ENCODE measurements at places on chromosomes 5 and 9. TPM values are rescaled to one million over a fixed set of nuclear protein-coding genes. Genes with fewer than 3 reads are reported as not detected.

DNA sequence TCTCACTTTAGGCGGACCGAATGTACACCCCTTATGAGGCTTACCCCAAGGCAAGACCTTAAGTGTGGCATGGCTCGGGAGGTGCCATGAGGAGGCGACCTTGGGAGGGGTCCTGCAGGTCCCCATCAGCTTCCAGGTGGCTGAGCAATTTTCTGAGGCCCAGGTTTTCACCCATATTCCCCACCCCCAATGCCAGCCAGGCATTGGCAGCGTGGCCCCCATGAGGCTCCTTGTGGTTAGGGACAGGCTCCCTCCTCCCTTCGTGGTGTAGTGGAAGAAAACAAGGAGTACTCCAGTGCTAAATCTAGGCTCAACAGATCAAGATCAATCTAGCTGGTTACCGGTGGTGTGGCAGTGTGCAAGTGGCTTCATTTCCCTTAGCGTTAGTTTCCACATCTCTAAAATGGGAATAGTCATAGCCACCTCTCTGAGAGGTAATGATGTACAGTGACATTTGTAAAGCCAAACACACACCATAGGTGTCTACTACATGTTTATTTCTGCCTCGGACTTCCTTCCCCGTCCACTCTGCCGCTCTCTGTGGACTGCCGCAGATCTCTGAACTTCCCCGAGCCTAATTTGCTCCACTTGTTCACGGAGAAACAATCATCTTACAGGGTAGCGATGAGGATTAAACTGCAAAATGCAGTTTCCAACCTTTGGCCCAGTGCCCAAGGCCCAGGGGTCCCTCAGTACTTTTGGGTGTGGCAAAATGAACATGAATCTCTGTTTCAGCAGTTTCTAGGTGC is 8.4 kb downstream of the LHX2 start:
- peaks cover 13% of the 10 kb centered on the region for H3K4me1 ChIP-seq
- DNase-seq = no peak
- H3K36me3 ChIP-seq = no peaks in the 10 kb centered on the region

Gene KIF4B
- total RNA-seq = 0.10 TPM

Gene KIF24
- total RNA-seq = 0.53 TPM

DNA sequence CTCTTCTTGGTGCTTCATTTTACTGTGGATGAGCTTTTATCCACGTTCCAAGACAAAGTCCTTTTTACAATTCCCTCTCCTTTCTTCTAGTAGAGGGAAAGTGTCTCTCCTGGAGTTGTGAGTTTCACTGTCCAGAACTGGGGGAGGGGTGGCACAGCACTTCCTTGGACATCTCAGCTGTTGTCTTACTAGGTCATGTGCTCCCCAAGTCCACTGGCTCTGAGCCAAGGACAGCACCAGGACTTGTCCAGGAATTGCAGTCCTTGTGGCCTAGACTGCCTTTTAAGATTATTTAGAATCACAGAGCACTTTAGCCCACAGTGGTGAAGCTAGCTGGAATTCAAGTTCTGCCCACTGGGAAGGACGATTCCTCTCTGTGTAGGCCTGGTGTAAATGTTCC is 700.2 kb upstream of the PTPRD start:
- DNase-seq = no peak
- no peaks in the 10 kb centered on the region for H3K27me3 ChIP-seq
- H3K4me1 ChIP-seq = no peaks in the 10 kb centered on the region

Gene IFNA21
- not detected for total RNA-seq

GRCh38 chr5:108629779-108630528 is 117.7 kb upstream of the FER start:
- H3K36me3 ChIP-seq = no peaks in the 10 kb centered on the region
- no peak for DNase-seq
- H3K4me1 ChIP-seq = no peaks in the 10 kb centered on the region

- H3K27ac ChIP-seq = no peak overlapping the region
- H3K4me1 ChIP-seq = no peaks in the 10 kb centered on the region
- H3K4me3 ChIP-seq = no peak overlapping the region
- no peaks in the 10 kb centered on the region for H3K27me3 ChIP-seq
- H3K36me3 ChIP-seq = no peaks in the 10 kb centered on the region
- DNase-seq = no peak
Measured at GRCh38 chr5:121138952-121139351, 674.9 kb downstream of the PRR16 start.

Gene EQTN
- not detected for total RNA-seq

Gene TNFSF8
- not detected for total RNA-seq

DNA sequence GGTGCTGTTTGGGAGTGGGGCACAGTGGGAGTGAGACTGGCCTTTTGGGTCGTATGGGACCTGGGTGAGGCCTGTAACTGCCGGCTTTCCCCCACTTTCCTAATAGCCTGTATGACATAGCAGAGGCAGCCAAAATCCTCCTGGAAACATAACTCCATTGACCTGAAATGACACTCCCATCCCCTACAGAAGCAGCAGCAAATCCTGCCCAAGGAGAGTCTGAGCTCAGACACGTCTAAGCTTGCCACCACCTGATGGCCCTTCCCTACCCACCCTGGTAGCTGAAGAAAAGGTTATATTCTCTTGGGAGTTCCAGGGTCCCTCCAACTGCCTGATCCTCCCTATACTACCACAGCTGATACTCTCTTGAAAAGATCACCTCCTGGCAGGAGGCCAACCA is 179.8 kb upstream of the ARRDC3 start:
- H3K4me3 ChIP-seq = no peak overlapping the region
- H3K27me3 ChIP-seq = no peaks in the 10 kb centered on the region
- no peak overlapping the region for H3K27ac ChIP-seq

Gene FCN1
- total RNA-seq = 3.4 TPM

Gene PTPN3
- 133 TPM for total RNA-seq

DNA sequence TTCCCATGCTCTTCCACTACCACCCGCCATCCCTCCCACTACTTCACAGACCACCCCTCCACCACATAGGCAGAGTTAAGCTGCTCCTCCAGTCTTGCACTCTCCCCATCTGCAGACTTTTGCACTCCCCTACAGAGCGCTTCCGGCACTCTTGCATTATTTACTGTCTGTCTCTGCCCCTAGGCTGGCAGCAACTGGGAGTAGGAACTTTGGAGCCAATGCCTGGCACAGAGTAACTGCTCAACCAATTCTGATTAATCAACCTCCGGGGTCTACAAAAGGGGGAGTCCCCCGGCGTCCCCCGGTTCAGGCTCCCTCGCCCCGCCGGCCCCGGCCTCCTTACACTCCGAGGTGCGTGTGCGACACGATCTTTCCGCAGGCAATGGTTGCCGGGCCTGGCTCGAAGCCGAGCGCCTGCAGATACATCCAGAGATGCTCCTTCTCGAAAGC is 498 bp downstream of the HAUS6 start:
- peak overlapping the region; percentile 78 for H3K4me3 ChIP-seq
- peaks cover 21% of the 10 kb centered on the region for H3K4me1 ChIP-seq
- DNase-seq = no peak
- H3K36me3 ChIP-seq = no peaks in the 10 kb centered on the region

DNA sequence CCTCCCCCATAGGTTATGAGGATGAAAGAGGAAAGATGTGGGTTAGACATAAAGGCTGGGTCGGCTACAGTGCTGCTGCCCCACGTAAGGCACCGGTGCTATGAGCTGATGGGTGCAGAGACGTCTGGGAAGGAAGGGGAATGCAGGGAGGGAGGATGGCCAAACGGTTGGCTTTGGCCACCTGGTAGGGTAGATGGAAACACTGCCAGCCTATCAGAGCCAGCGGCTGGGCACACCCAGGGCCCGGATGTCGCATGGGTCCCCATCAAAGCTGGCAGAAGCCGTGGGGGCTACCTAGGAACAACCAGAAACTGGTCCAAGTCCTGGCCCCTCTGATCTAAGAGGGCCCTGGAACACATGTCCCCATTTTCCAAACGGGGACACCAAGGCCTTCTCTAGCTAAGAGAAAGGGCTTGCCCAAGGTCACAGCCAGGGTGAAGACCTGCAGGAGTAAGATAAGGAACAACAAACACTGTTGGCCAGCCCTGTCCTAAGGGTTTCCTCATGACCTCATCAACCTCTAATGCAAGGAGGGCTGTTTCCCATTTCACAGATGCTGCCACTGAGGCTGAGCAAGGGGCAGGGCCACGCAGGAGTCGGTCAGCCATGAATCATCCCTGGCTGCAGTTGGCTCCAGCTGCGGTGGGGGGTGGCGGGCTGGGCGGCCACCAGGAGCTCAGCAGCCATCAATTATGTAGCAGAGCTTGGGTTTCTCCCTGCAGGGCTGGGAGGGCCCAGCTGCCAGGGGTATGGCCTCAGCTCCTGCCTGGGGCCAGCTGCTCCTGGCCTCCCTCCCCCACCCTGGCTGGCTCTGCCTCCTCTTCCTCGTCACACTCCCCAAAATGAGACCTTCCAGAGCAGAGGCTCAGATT is 4.9 kb downstream of the SH3GLB2 start:
- H3K36me3 ChIP-seq = no peaks in the 10 kb centered on the region
- peak overlapping the region; percentile 81 for H3K27ac ChIP-seq
- peaks cover 38% of the 10 kb centered on the region for H3K4me1 ChIP-seq
- peak; percentile 83 for DNase-seq

DNA sequence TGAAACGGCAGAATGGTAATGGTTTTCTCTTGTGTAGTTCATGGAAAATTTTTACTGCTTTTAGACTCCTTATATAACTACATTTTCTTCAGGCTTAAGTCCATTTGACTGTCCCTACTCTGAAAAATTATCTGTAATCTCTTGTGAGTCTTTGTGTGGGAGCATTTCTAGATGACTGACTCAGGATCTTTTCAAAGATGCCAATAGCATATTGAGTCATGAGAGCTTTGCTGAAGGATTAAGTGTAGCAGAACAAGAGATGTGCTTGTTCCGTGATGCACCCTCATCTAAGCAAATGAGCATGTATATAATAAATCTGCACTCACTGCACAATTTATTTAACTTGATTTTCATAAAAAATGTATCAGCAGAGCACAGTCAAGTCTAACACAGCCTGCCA is 298.7 kb upstream of the CDH6 start:
- H3K4me3 ChIP-seq = no peak overlapping the region
- no peak for DNase-seq
- H3K4me1 ChIP-seq = no peaks in the 10 kb centered on the region
- H3K27ac ChIP-seq = no peak overlapping the region
- H3K36me3 ChIP-seq = no peaks in the 10 kb centered on the region

- H3K27me3 ChIP-seq = no peaks in the 10 kb centered on the region
- no peak for DNase-seq
- peak overlapping the region; percentile 73 for H3K4me3 ChIP-seq
- H3K27ac ChIP-seq = peak overlapping the region; percentile 100
- H3K36me3 ChIP-seq = no peaks in the 10 kb centered on the region
Measured at GRCh38 chr5:139392678-139393496, 2.0 kb downstream of the PROB1 start.

GRCh38 chr5:53211799-53212198 is 102.2 kb upstream of the MOCS2 start:
- no peak overlapping the region for H3K4me3 ChIP-seq
- no peaks in the 10 kb centered on the region for H3K27me3 ChIP-seq
- DNase-seq = no peak
- H3K36me3 ChIP-seq = no peaks in the 10 kb centered on the region

DNA sequence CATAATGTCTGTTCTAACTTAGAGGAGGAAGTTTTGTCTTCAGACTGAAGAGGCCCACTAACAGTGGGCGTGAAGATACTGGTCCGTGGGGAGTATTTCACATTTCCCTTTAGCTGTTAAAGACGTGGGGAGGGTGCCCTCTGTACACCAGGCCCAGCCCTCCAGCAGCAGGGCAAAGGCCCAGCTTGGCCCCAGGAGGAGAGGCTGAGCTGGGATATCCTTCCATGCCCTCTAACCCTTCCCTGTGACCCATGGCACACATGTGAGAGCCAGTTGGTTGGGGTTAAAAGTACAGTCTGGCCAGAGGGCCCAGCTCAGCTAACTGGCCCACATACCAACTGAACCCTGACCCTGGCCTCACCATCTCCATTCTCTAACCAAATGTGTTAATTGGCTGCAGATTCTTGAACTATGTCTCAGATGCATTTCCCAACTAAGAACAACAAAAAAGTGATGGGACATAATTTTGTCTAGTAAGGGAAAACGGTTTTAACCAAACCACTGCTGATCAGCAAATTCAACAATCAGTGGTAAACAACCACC is 74.4 kb downstream of the LHFPL2 start:
- peaks cover 46% of the 10 kb centered on the region for H3K4me1 ChIP-seq
- no peak overlapping the region for H3K27ac ChIP-seq
- H3K4me3 ChIP-seq = no peak overlapping the region
- DNase-seq = no peak
- H3K36me3 ChIP-seq = no peaks in the 10 kb centered on the region

GRCh38 chr9:95764533-95765319 is 110.8 kb upstream of the ERCC6L2 start:
- no peak overlapping the region for H3K27ac ChIP-seq
- DNase-seq = no peak
- no peaks in the 10 kb centered on the region for H3K4me1 ChIP-seq
- no peaks in the 10 kb centered on the region for H3K36me3 ChIP-seq

GRCh38 chr5:135039271-135040033 is 5.4 kb upstream of the PITX1 start:
- no peak overlapping the region for H3K27ac ChIP-seq
- no peaks in the 10 kb centered on the region for H3K36me3 ChIP-seq
- peaks cover 8% of the 10 kb centered on the region for H3K4me1 ChIP-seq
- DNase-seq = no peak
- H3K4me3 ChIP-seq = peak overlapping the region; percentile 26

Gene LMX1B
- total RNA-seq = 0.35 TPM

DNA sequence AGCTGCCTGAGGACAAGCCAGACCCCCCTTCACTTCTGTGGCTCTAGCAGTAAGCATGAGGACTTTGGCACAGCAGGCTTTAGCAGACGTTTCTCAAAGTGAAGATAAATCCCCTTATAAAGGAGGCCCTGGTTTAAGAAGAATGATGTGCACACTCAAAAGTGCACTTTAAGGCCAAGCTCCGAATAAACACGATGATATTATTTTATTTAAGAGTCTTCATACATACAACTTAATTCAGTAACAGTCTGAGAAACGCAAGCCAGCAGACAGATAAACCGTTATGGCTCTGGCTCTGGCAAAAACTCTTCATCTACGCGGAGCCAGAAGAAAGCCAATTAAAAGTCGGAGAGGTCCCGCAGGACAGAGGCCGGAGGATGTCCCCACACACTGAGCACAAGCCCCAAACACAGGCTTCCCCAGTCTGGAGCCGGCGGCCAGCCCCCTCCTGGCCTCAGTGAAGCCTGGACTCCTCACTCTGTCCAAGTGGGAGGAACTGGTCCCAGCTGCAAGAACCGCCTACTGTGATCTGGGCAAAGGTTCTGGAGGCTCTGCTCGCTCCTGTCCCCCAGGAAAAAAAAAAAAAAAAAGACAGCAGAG is 44.6 kb downstream of the ADAMTS2 start:
- no peaks in the 10 kb centered on the region for H3K4me1 ChIP-seq
- H3K27me3 ChIP-seq = no peaks in the 10 kb centered on the region
- H3K36me3 ChIP-seq = no peaks in the 10 kb centered on the region
- DNase-seq = no peak

Gene ENTREP1
- total RNA-seq = 12.8 TPM

DNA sequence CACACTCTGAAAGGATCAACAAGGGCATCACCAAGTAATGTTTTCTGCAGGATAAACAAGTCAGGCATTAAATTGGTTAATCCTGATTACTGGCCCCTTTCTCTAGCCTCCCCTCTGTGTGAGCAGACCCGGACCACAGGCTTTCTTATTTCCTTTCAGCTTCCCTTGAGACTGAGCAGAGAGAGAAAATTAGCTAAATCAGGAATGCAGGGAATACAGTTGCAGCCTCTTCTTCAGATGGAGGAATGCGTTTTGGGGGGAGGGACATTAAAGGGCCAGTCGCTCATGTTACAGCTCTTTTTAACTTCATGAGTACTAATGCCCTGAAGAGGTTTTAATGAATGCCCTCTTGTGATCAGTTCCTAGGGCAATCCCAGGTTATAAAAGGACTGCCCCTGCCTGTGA is 19.8 kb downstream of the PCDHAC2 start:
- no peaks in the 10 kb centered on the region for H3K4me1 ChIP-seq
- no peak overlapping the region for H3K4me3 ChIP-seq
- no peak overlapping the region for H3K27ac ChIP-seq
- no peak for DNase-seq
- H3K27me3 ChIP-seq = no peaks in the 10 kb centered on the region

Gene ERAP2
- total RNA-seq = 2.9 TPM

Gene ANKRD18B
- total RNA-seq = 0.22 TPM

Gene DAPK1
- 1.2 TPM for total RNA-seq

Measured in gastrocnemius medialis (tissue), 4 donors.